Cerebellar nuclear complex (tissue), 1 donor: ENCODE measurements at places on chromosomes 11 and 22.

DNA sequence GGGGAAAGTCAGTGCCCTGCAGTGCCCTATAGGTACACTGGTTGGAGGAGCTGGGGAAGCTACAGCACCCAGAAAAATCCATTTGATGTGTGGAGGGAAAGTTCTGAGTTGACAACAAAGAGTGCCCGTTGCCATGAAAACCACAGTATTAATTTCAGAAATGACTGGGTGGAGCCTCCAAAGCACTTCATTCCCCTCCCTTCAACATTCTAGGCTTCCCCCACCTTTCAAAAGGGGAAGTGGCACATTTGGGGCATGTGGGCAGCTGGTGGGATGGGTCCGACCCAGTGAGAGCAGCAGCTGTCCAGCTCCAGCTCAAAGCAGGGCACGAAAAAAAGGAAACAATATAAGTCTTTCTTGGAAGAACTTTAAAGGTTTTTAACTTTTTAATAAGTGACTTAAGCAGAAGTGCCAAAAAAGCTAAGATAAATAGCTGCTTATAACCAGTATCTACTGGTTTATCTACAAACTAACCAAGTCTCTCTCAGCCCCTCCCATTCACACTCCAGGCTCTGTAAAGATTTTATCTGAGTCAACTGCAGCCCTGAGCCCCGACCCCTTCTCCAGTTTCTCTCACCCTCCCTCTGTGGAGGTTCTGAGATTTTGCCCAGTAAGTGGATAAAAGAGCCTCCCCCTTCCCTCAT lies 9.0 kb upstream of the AHNAK start:
- no peak for DNase-seq

DNA sequence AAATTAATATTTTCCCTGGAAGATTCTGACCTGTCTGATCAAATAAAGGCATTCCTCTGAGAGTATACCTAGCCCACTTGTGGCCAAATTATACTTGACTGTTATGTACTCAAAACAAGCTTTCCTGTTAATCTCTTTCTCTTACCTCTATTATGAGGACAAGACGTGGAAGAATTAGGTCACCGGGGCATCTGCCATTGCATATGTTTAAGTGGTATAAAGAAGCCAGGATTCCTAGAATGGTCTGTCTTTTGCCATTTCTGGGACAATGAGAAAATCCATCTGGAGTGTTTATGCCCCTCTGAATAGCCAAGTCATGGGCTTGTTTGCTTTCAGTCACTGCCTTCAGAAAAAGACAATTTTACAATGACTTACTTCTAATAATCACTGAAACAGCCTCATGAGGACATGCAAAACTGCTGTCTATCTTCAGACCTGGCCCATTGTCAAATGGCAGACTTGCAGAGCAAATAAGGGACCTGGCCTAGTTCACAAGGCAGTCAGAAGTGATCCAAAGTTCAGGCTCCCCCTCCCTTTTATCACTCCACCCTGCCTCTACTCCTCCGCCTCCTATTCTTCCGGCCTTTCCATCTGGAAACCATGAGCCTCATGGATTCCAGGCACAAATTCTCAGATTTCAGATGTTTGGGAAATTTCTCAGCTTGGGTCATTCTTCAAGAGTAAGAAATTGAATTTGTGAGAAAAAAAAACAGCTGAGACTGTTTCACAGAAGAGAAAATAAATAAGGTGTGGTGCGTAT lies 128.1 kb upstream of the LDLRAD3 start:
- no peak for DNase-seq

- no peak for DNase-seq
Measured at GRCh38 chr11:520428-521176, 13.6 kb upstream of the RNH1 start.

- no peak for DNase-seq
Measured at GRCh38 chr11:11940551-11940950, 67.9 kb downstream of the DKK3 start.

DNA sequence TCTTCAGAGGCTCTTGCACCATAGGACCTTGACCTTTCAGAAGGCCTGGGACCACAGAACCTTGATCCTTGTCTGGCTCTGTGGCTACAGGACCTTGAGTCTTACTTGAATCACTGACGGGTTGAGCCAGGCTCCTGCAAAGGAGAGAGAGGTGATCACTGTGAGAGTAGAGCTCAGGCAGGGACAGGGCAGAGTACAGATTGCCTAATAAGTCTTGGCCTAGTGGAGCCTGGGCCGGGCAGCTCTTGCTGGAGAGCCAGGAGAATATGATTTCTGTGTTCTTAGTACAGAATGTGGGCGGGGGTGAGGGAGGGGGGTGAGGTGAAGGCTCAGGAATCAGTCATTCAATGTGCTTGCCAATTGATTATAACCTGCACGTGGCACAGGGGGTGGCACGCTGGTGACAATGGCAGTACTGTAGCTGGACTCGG lies 26.0 kb downstream of the SERPINH1 start:
- no peak for DNase-seq

GRCh38 chr11:108881131-108881530 lies 216.3 kb downstream of the DDX10 start:
- no peak for DNase-seq
